Cortex of kidney (tissue), 1 donor: ENCODE measurements at places on chromosomes 1 and 21.

DNA sequence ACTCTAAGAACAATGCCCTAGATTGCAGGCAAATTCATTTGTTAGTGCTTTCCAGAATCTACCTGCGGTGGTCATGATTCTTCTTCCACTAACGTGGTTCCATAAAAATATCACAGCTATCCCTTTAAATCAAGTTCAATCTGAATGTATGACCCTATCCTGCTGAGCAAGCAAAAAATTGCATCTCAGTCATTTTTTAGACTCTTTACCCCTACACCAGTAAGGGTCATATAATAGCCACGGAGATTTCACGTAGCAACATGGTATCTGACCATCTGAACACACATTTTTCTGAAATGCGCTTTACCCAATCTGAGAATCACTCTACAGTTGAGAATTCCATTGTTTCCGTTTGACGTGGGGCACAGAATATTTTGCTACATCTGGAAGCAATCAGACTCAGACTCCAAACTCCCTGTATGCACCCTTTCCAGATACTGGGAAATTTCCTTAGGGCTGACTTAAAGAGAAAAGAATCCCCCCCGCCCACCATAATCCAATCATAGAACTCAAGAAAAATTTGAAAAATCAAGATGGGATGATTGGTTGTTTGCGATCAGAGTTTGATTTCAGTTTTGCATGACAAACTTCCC, 699.2 kb upstream of the ZP4 start:
- DNase-seq, result no peak

DNA sequence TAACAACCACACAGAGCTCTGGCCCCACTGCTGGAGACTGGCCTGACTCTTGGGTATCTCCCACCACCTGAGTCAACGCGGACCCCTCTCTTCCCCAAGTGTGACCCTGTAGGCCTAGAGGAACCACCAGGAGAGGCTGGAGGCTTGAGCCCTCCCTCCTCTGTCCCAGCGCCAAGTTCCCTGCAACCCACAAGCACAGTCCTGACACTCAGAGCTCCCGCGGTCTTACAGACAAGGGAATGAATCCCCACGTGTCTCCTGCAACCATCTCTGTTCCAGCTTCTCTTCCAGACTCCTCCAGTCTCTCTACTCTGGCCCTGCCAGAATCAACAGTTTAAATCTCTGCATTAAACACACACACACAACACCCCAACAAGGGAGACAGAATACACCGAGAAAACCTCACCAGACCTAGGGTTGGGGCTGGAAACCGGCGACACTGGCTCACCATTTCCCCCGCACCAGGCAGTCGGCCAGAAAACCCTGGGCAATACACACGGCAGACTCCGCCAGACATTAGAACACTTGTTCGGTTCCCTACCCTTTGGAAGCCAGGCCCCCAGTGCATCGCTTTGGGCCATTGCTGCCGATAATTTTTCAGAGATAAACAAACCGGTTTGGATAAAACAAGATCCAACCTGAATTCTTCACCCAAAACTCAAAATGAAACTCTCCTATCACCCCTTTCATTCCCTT, 21.7 kb downstream of the CASZ1 start:
- no peak for DNase-seq

DNA sequence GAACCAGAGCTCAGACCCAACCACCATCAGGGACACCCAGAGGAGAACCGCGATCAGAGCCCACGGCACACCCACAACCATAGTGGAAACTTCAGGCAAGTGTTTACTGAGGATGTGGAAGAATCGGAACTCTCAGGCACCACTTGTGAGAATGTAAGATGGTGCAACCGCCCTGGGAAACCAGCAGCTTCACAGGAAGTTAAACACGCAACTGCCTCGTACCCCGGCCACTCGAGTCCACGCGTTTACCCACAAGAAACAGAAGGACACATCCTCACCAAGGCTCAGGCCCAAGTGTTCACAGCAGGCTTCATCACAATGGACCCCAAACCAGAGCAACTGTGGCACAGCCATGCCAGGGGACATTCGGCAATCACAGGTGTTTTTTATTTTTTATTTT, 51.4 kb upstream of the COL6A2 start:
- no peak for DNase-seq

GRCh38 chr1:175820456-175821025, 77.1 kb upstream of the TNR start:
- DNase-seq, result no peak

GRCh38 chr1:17289721-17290120, 18.3 kb upstream of the PADI4 start:
- DNase-seq, result no peak

DNA sequence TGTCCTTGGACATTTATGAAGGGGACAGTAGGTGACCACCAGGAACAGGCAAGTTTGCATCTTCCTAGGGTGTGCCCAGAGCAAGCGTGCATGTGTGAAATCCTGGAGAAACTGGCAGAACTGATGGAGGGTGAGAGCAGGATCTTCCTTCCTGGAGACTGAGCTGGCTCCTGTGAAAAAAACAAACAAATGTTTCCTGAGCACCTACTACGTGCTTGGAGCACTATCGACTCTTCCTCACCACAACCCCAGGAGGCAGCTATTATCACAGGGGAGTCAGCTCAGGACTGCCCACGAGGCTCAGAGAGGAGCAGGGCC, 1.5 kb upstream of the EDN2 start:
- DNase-seq, result no peak

GRCh38 chr21:15483138-15483780, 246.5 kb upstream of the USP25 start:
- DNase-seq, result no peak

DNA sequence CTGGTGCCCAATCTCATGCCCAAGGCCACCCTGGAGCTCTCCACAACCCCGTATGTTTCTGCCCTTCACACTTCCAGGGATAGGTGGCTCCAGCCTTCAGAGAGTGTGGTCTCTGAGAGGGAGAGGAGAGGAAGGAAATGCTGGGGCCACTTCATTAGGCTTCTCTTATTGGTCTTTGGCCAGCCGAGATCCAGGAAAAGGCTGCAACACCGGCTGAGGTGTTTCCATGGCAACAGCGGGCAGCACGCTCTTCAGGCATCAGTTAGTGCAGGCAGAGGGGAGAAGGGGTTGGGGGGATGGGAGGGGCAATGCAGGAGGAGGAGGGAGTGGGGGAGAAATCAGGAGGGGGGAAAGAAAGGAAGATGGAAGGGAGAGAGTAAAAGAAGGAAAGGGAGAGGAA, 275.1 kb upstream of the GJB5 start:
- DNase-seq, result no peak

DNA sequence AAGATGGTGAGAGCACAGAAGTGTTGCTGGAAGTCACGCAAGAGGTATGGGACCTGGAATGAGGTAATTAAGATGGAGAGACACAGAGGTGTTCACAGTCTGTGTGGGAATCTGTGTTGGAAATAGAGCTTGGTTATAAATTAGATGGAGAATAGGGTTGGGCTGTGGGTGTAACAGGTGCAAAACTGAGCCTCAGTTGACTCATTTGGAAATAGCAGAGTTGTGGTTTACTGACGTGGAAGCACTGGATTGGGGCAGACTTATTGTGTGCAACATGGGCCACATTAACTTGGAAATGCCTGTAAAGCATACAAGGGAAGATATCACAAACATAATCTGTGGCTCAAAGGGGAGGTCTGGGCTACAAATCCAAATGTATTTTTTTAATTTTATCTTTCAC, 13.0 kb downstream of the CAMSAP2 start:
- no peak for DNase-seq

GRCh38 chr21:41349126-41349525, 12.7 kb upstream of the MX2 start:
- no peak for DNase-seq

- DNase-seq, result no peak
Observed at GRCh38 chr1:205748403-205749233, 1.4 kb downstream of the NUCKS1 start.

DNA sequence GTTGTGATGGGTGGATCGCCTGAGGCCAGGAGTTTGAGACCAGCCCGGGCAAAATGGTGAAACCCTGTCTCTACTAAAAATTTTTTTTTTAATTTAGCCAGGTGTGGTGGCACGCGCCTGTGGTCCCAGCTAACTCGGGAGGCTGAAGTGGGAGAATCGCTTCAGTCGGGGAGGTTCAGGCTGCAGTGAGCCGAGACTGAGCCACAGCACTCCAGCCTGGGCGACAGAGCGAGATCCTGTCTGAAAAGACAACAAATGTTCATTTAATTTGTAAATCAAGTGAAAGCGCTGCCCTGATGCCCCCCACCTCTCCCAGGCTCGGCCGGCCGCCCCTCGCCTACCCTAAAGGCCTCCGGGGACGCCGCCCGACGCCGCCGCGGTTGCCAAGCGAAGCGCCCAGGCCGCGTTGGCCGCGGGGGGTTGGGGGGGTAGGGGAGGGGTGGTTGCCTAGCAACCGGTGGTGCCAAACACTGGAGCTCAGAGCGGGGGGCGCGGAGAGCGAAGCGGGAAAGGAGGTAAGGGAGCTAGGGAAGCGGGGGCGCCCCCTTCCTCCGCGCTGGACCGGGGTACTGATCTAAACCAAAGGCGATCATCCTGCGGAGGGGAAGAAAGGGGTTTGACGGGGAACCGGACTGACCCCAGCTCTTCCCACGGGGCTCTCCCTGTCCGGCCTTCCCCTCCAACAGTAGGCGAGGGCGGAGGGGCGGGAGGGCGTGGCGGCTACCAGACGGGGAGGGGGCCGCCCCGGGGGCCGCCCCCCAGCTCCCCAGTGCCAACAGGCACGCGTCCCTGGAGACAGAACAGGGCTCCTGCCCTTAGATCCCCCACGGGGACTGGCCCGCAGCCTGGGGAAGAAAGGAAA, at the start of gene TEKT2:
Gene TEKT2 (plus strand): TSS at position 460 of the 862 bp plus-strand sequence. CDS start 828 bp downstream, outside the sequence.
- DNase-seq, result no peak

- DNase-seq, result no peak
Observed at GRCh38 chr1:17646444-17647280, 107.2 kb downstream of the ARHGEF10L start.

GRCh38 chr1:89556726-89557444, 32.3 kb downstream of the LRRC8B start:
- no peak for DNase-seq

- DNase-seq, result no peak
Observed at GRCh38 chr1:247701338-247701737, 15.1 kb downstream of the OR6F1 start.

GRCh38 chr1:226443439-226443838, 35.5 kb upstream of the PARP1 start:
- DNase-seq, result no peak

- DNase-seq, result no peak
Observed at GRCh38 chr1:167088746-167089417, 1.3 kb downstream of the GPA33 start.
